ENCODE measurements at places on chromosomes 5 and 9.

DNA sequence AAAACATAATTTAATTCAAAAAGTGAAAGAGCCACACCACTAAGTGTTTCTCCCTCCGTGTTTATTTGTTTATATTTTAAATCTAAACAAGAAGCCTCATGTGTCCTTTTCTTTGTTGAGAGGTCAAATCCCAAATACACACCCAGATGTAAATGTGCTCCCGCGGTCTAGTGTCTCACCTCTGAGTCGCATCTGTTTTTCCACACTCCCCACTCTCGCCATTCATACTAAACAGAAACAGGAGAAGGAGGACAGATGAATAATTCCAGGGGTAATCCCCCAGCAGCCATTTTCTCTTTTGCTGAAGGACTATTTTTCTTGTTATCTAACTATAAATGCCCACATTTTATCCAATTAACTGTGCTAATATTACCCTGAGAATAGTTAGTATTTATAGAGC lies 361.6 kb upstream of the RIOK2 start:
- DNase-seq, result no peak

DNA sequence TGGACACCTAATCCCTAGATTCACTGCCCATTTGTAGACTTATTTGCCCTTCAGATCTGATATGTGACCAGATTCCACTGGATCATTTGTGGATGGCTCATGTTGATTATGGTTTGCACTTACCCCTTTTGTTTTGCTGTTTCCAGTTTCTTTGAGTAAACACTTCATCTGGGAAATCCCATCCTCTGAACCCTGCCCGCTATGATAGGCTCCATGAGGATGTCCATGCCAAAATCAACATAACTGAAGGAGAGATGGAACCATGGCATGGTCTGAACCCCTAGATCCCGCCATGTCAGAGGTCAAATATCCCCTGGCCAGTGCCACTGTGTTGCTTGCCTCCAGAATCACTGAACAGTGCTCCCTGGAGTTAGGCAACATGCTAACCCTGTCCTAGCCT lies 11.7 kb upstream of the FEM1C start:
- DNase-seq, result no peak

DNA sequence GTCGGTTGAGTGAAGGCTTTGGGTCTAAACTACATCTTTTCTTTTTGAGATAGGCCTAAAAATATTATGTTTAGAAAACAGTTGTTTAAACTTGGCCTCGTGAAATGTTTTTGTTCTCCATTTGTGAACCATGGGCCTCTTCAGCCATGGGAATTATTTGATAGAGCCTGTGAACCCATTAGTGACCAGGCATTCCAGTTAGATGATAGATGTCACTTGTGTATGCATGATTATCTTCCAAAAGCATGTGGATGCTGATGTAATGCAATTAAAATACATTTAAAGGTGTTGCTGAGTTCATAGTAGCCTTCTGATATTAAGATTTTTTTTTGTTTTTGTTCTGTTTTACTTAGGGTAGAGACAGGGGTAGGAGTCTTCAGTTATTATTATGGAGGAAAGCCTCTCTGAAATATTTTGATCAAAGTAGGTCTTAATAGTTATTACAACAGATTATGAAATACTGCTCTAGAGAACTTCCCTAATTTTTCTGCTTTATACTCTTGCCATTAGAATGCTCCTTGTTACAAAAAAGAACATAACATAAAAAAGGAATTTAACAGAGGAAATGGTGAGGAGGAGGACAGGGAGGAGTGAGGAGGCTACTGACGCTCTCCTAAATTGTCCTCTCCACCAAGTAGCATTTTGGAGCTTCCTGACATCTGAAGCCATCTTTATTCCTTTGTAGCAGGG lies 32.9 kb downstream of the CPEB4 start:
- DNase-seq, result no peak

DNA sequence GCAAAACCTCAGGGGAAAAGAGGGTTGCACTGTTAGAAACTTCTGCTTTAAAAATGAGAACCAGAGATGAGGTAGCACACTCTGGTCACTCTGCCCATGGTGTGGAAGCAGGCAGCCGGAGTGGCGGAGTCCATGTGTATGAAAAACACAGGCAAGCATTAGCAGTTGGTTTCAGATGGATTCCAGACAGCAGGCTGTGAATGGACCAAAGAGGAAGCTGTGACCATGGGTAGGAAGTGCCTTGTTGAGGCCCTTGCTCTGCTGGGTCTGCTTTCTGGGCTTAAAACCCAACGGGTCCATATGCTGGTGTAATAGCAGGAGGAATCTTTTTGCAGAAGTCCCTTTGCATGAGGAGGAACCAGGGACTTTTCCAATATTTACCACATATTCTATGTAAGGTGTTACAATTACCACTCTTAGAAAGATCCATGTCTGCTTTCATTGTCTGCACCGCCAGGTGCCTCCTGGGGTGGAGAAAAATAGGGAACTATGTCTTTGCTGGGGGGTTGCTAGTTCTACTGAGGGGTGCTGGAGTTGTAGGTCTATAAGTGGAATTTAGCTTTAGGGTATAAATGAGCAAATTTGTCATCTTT lies 77.0 kb downstream of the ANKRD55 start:
- no peak for DNase-seq

GRCh38 chr5:179269781-179270543 lies 75.3 kb downstream of the ADAMTS2 start:
- DNase-seq, result no peak

DNA sequence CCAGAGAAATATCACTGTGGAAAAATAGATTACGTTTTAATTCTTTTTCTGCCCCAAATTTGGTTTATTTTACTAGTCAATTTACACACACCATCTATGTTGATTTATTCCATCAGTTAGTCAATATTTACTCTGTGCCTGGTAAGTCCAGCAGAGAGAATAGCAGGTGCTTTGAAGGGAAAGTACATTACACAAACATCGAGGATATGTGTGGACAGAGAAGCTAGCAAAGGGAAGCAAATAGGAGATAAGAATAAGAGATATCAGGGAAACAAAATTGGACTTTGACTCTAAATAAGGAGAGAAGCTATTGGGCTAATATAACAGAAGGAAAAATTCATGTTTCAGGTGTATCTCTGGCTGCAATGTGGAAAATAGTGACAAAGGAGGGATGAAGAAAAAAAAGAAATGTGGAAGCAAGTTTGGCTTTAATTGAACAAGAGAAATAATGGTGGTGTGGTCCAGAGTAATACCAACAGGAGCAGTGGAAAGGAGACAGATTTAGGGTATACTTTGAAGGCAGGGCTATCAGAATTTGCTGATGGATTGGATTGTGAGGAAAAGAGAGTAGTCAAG lies 587.7 kb upstream of the CDH6 start:
- DNase-seq, result no peak

DNA sequence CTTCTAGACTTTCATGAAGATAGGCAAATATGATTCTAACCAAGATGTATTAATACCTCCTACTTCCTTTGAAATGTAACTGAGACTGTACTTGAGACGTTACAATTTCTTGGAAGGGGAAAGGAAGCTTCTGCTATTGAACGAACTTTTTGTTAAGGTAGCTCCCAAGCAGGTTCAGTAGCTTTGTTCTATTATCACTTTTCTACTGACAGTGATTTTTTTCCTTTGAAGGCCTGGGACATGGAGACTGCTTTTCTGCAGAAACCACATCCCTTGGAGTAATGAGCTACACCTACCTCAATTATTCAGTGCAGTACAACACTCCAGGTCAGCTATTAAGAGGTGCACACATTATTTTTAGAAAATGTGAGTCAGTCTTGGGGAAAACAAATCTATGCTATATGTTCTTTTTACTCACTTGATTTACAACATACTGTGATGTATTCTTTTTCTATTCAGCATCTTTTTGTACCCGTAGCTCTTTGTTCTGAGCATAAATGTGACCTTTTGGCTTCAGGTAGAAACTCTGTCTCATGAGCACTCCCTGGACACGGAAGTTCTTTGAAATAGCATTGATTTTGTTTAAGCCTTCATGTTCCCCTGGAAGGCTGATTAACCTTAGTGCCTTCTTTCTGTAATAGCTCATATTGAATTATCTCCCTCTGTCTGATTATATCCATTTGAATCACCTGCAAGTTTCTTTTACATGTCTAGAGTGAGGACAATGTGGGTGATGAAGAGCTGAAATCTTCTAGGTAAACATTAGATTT lies 56.5 kb upstream of the CDKN2B start:
- DNase-seq, result no peak

GRCh38 chr5:72687288-72687687 lies 129.2 kb upstream of the TNPO1 start:
- DNase-seq, result no peak

DNA sequence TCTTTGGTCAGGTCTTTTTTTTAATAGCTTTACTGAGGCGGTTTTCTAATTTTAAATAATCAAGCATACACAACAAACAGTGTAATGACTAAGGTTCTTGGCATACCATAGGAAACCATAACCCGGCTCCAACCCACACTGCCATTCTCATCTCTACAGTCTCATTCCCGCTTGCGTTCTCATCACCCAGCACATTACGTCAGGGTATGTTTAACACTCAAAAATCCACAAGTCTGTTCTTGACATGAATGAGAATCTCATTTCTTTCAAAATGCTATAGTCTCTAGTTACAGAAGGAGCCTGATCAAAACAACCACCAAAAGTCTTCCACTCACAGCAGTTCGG lies 505 bp downstream of the C5orf34 start:
- DNase-seq, result no peak

GRCh38 chr9:27310582-27310981 lies 13.6 kb upstream of the EQTN start:
- no peak for DNase-seq

GRCh38 chr9:124673063-124673462 lies 98.0 kb downstream of the NR6A1 start:
- DNase-seq, result no peak

GRCh38 chr5:158410976-158411375 lies 552.0 kb upstream of the CLINT1 start:
- DNase-seq, result no peak

DNA sequence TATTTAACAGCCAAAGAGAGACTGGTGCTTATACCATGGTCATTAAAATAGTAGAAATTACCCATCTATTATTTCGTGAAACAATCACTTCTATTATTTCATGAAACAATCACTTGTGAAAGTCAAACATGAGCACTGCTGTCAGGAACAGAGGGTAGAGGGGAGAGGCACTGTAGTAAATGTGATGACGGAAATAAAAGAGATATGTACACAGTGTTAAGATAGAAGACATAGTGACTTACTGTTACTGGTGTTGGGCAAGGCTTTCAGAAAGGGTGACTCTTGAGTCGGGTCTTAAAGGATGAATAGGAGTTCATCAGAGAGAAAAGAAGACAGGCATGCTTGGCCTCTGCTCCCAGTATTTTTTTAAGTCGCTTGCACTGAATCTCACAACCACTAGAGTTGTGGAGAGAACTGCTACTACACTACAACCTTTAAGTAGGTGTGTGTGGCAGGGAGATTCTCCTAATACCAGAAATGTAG lies 162.6 kb upstream of the GNA14 start:
- no peak for DNase-seq

GRCh38 chr5:624118-624950 lies 12.2 kb downstream of the CEP72 start:
- DNase-seq, result no peak

GRCh38 chr9:134242706-134243105 lies 78.3 kb upstream of the RNU6ATAC start:
- no peak for DNase-seq

Data from T-helper 1 cell (primary cell).